ENCODE measurements at places on chromosomes 3 and 15.
A peak's percentile ranks its signal among the peaks of the same experiment; 100 is the strongest.

DNA sequence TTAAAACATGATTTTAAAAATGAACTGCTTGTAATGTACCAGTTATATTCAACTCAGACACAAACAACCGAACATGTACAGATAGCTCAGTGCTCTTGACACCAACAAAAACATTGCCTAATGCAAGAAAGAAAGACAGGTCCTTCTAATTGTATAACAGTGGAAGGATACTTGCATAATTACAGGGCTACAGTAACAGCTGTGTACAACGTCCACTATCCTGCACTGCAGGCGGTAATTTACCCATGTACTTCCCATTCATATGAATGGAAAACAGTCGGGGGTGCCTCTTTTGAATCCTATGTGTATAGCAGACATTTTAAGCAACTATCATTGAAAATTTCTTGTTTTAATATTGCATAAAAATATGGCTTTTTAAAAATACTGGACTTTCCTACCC, 41.1 kb upstream of the PLSCR5 start:
- DNase-seq: no peak

GRCh38 chr3:75396316-75396802, 267.8 kb upstream of the FRG2C start:
- DNase-seq: no peak

DNA sequence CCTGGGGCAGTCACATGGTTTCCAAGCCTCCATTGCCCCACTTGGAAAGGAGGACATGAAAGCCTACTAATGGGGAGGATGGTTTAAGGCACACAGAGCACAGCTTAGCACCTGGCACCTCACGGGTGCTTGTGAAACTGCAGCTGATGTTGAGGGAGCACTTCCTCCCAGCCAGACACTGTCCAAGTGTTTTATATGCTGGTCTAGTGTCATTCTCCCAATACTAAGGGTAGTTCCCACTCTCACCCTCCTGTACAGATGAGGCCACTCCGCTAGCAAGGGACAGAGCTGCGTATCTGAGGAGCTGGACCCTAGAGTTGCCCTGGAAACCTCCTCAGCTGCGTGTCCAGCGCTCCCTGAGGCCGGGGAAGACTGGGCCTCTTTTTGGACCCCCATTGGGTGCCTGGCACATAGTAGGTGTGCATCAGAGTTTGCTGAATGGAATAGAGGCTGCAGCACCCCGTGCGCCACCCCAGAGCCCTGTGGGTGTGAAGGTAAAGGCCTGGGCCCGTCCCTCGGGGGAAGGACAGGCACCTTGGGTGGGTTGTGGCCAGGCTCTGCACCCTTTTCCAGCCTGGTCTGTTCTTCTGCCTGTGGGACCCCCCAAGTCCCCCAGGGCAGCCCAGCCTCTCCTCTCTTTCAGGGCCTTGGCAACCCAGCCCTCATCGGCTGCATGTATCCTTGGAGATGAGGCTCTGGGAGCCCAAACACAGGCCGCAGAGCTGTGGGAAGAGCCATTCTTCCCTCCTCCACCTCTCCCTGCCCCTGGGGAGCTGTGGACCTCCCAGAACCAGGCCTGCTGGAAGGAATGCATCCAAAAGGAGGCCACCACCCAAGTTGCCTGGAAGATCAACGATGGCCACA, 31.3 kb downstream of the DNASE1L3 start:
- DNase-seq: no peak

DNA sequence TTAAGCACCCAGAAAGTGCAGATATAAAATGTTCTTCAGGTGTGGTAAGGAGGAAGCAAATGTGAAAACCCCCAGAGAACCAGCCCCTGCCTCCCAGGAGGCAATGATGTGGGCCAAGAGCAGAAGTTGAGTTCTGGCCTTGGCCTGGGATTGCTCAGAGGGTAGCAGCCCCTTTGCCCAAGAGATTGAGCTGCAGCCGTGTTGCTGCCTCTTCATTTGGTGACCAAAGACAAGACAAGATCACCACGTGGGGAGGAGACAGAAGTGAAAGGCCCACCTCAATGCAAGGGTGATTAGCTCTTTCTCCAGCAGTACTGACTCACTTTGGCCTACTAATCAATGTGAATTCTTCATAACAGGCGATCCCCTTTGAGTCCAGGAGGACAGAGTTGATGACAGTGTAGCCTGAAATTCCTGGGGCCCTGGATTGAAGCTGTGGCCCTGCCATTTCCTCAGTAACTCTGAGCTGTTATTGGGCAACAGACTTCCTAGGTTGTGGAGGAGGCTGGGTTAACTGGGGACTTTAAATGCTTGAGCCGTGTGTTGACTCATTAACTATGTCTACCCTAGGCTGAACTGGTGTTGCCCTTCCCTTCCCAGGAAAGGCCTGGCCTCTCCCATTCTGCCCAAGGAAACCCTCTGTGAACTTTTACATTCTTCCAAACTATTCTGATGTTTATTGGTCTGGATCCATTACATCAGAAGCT, 86.5 kb downstream of the ST6GAL1 start:
- no peak for DNase-seq

- no peak for DNase-seq
These were observed 17.3 kb downstream of the SPATA12 start for GRCh38 chr3:57077630-57078343.

GRCh38 chr15:57375827-57376695, at the start of gene CGNL1:
TSS of gene CGNL1 (plus strand) at chr15:57376505. CDS start at chr15:57438000, 61,495 bp downstream.
- no peak for DNase-seq

GRCh38 chr3:13891492-13892073, 11.7 kb upstream of the WNT7A start:
- DNase-seq: no peak

DNA sequence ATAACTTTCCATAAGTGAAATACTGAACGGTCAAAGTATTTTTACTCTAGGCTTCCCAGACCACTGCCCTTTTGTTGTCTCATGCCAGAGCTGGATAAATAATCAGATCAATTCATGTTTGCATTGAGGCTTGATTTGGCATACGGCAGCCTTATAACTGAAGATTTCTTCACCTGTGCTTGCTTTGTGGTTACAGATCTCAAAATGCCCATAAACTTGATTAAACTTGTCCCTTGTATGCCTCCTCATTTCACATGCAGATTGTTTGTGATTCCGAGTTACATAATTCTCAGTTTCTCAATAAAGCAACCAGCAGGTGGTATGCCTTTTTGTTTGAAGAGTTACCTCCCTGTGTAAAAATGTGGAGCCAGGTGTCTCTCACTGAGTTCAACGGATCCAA, 211.4 kb upstream of the LRIG1 start:
- no peak for DNase-seq

DNA sequence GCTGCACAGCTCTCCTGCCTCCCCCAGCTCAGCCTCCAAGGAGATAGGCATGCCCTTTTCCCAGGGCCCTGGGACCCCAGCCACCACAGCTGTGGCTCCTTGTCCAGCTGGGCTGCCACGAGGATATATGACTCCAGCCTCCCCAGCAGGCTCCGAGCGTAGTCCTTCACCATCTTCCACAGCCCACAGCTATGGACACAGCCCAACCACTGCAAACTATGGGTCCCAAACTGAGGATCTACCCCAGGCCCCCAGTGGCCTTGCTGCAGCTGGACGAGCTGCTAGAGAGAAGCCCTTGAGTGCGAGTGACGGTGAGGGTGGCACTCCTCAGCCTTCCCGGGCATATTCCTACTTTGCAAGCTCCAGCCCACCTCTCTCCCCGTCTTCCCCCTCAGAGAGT, 20.5 kb upstream of the APEH start:
- DNase-seq: no peak

- no peak for DNase-seq
These were observed 767.8 kb upstream of the GOLIM4 start for GRCh38 chr3:168863561-168863960.

- no peak for DNase-seq
These were observed 908 bp upstream of the ADPGK start for GRCh38 chr15:72784456-72784876.

DNA sequence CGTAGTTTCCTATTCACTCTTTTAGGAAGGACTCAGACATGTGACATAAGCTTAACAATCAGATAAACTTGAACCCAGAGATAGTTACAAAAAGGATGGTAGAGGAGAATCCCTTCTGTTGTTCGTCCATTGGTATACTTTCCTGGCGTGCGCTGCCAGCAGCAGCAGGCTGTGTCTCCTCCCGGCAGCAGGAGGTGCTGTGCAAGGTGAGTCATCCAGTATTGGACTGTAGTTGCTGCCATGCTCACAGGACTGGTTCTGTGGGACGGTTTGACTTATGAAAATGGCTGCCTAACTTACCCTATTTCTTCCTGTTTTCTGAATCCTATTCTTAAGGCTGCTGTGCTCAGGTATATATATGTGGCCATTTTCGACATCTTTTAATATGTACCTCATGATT, 253.4 kb upstream of the LRRC3B start:
- DNase-seq: no peak

DNA sequence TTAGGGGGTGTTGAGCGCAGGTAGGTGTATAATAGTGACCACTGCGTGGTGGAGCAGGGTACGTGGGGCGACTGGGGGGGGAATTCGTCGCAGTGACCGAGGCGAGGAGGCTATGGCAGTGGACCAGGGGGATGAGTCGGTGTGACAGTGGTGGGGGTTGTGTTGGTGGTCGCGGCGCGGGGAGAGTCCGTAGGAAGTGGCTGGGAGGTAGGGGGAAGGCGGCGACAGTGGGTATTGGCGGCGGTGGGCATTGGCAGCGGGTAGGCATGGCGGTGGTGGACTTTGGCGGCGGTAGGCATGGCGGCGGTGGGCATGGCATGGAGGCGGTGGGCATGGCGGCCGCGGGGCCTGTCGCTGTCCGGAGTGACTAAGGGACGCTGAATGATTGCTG, 739 bp downstream of the SNRPN start:
- peak; percentile 4 for DNase-seq

GRCh38 chr15:39181940-39182339, 398.9 kb upstream of the THBS1 start:
- DNase-seq: no peak

GRCh38 chr3:185595526-185595925, 9.4 kb downstream of the SENP2 start:
- no peak for DNase-seq

GRCh38 chr3:151813799-151814198, at the start of gene AADAC:
TSS of gene AADAC (plus strand) at chr3:151814116. CDS start at chr3:151814163, 47 bp downstream.
- no peak for DNase-seq

DNA sequence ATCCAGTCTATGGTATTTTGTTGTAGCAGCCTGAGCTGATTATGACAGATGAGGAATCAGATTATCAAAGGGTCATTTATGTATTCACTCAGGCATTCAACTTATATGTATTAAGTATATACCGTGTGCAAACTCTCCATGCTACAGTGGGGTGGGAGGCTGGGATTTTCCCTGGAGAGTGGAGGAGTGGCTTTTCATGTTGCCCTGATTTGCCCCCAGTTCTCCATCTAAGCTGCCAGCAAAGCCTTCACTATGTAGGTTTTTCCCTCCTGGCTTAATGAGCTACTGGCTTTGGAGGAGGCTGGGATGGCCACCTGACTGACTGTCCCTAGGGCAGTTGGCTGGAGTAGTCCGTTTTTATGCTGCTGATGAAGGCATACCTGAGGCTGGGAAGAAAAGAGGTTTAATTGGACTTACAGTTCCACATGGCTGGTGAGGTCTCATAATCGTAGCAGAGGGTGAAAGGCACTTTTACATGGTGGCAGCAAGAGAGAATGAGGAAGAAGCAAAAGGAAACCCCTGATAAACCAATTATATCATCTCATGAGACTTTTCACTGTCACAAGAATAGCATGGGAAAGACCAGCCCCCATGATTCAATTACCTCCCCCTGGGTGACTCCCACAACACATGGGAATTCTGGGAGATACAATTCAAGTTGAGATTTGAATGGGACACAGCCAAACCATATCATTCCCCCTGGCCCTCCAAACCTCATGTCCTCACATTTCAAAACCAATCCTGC, 253.9 kb downstream of the RPLP1 start:
- DNase-seq: no peak

- no peak for DNase-seq
These were observed 57.8 kb downstream of the PIK3CB start for GRCh38 chr3:138776961-138777360.

DNA sequence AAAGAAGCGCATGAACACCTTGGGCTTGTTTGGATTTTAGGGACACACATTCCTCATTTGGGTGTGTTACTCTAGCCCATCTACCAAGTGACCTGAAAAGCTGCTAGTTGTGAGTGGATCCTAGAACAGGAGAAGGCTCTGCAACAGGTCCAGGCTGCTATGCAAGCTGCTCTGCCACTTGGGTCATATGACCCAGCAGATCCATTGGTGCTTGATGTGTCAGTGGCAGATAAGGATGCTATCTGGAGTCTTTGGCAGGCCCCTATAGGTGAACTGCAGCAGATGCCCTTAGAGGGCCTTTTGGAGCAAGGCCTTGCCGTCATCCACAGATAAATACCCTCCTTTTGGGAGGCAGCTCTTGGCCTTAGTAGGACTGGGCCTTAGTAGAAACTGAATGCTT, 53.2 kb downstream of the PAQR5 start:
- DNase-seq: no peak

DNA sequence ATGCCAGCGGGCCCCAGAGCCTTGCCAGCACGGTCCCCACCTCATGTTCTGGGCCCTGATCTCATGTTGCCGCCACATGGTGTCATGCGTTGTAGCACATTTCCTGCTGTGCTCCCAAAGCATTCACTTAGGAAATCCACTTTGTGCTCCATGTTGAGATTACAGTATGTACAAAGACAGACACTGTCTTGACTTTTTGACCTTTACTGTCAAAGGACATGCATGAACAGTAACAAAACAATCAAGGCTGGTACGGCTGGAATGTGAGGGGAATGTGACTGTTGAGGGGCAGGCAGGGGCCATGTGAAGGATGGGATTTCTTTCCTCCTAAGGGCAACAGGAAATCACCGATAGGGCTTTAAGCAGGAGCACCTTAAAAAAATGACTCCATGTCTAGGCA, 53.3 kb upstream of the RPL32 start:
- DNase-seq: no peak

DNA sequence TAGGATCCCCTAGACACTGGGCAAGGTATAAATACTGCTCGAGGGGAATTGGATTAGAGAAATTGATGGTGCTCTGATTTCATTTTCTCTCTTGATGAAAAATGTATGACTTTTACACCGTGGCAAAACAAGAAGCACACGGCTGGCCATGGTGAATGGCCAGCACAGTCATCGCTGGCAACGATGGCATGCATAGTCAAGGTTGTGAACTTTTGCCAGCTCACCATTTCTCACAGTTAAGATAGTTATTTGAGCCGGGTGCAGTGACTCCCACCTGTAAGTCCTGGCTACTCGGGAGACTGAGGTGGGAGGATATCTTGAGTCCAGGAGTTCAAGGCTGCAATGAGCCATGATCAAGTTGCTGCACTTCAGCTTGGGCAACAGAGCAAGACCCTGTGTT, 95.4 kb downstream of the HMG20A start:
- DNase-seq: no peak

DNA sequence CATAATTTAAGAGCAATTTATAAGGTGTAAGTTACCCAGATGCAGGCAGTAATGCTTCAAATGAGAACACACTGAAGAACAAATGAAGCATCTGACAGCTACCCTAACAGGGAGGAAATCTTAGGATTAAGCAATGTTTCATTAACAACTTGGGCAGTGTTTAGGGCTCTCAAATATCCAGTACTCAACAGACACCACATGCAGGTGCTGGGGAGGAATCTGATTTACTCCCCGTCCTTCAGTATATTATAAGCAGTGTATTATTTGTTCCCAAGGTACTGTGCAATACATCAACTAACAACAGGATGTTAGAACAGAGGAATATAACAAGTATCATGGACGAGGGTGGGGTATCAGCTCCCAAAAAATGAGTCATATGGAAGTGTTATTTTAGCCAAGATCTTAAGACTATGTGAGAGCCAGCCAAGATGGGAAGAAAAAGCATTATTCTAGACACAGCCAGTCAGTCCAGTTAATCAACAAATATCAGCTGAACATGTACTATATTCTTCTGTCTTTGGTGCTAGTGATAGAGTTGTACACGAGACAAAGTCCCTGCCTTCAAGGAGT, 20.4 kb downstream of the BTBD1 start:
- DNase-seq: no peak

GRCh38 chr15:84987949-84988624, 6.4 kb downstream of the PDE8A start:
- no peak for DNase-seq

Measured in stimulated activated CD4-positive, alpha-beta T cell treated with anti-CD3 and anti-CD28 coated beads, Interleukin-1b, Interleukin-23, amount 100 ng/mL, for 48 hours (primary cell).